Mammary microvascular endothelial cell (primary cell): ENCODE measurements at places on chromosomes 6 and 20. TPM values are rescaled to one million over a fixed set of nuclear protein-coding genes. Genes with fewer than 3 reads are reported as not detected.

STMND1 gene
- total RNA-seq = not detected in 2 replicates

PXMP4 gene
- total RNA-seq = 4.3 and 9.2 TPM in 2 replicates

OPRL1 gene
- 0.54 and 0.67 TPM in 2 replicates for total RNA-seq

WFDC10B gene
- total RNA-seq = not detected in 2 replicates

CLVS2 gene
- not detected in 2 replicates for total RNA-seq

LAMA4 gene
- total RNA-seq = 278 TPM in 2 replicates

SCRT2 gene
- total RNA-seq = not detected in 2 replicates

PROKR2 gene
- total RNA-seq = not detected in 2 replicates

NOX3 gene
- not detected in 2 replicates for total RNA-seq

PRICKLE4 gene
- total RNA-seq = 1.0 and 1.3 TPM in 2 replicates

ULBP2 gene
- total RNA-seq = 19.0 and 21.4 TPM in 2 replicates

ESR1 gene
- total RNA-seq = not detected in 2 replicates

WFDC12 gene
- not detected in 2 replicates for total RNA-seq
